ENCODE measurements at places on chromosomes 1 and 21.
A peak's percentile ranks its signal among the peaks of the same experiment; 100 is the strongest.

- no peak for DNase-seq
These were observed 17.5 kb upstream of the PRELP start for GRCh38 chr1:203458078-203458477.

GRCh38 chr1:200794506-200795065, 55.9 kb downstream of the CAMSAP2 start:
- DNase-seq = no peak

DNA sequence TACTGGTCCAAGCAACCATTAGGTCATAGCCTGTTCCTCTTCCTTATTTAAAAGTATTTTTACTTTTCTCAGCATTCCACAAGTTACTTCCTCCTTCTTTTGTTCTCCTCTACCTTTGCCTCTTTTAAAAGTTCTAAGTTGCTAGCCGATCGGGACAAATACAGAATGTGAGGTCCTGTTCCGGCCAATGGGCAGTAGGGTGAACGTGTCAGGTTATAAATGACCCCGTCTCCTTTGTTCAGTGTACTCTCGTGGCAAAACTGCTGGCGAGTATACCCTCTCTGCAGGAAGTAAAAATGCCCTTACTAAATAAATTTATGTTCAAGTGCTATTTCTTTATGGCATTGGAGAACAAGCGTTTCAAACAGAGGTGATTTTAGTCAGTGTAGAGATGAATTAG, 2.5 kb downstream of the ADCY10 start:
- DNase-seq = no peak

DNA sequence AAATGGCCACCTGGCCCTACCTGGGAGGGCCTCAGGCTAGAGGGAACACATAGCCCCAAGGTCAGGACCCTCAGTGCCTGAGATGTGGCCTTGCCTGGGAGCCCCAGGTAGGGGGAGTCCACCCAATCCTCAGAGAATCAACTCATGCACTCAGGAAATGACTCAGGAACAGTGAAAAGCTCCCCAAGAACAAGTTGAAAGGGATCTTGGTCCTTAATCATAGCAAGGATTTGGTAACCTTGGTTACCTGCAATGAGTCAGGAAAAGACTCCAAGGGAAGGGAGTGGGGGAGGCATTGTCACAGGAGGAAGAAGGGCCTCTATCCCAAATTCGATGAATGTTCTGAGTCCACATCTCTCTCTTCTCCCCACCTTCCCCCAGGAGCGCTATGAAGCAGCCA, 17.0 kb downstream of the MAP7D1 start:
- no peak for DNase-seq

GRCh38 chr1:234658138-234658537, 48.2 kb upstream of the IRF2BP2 start:
- no peak for DNase-seq

- no peak for DNase-seq
These were observed 18.1 kb downstream of the TSEN15 start for GRCh38 chr1:184069675-184070074.

DNA sequence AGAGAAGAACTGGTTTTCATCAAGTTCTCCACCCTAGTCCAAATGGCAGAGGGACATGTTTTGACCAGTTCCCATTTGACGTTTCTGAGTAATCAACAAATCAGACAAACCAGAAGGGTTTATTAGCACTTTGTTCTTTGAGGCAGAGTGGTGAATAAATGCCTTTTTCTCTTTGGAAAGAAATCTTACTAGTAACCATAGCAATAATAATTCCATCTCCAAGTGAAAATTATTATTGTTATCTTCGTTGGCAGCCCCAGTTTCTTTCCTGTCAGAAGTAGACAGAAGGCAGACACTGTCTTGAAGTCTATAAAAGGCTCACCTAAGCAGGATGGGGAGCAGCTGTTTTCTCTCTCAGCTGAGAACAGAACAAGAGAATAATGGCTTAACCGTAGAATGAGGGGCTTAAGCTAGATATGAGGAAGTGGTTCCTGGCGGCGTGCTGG, 391.6 kb downstream of the PBX1 start:
- DNase-seq = no peak

DNA sequence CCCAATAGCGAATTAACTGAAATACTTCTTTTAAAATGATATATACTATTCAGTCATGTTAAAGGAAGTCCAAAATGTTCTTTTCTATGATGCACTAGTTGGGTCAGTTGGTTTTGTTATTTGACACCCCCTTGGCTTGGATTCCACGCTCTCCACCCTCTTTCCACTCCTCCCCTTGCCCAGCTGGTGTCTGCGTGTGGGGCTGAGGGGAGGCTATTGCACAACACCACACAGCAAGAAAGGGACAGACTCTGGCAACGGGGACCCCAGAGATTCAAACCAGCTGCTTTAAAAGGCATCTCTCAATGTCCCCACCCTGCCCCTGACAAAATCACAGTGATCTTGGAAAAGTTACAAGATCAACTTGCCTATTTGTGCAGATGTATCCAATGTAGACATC, 394.3 kb downstream of the TGFB2 start:
- DNase-seq = no peak

DNA sequence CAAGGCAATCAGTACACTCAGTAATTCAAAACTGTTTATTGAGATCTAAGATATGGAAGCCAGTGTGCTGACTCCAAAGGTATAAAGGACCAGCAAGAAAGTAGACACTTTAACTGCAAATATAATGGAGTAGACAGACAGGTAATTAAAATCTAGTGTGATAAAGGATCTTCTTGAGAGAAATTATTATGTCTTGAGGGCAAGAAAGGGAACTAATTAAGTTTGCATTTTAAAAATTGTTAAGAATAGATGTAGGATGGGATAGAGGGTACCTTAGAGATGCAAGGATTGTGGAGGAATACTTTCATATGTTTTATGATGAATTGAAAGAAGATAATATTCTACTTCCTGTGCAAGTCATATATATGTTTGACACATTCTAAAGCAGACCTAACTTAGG, 825.3 kb downstream of the LTN1 start:
- DNase-seq = no peak

DNA sequence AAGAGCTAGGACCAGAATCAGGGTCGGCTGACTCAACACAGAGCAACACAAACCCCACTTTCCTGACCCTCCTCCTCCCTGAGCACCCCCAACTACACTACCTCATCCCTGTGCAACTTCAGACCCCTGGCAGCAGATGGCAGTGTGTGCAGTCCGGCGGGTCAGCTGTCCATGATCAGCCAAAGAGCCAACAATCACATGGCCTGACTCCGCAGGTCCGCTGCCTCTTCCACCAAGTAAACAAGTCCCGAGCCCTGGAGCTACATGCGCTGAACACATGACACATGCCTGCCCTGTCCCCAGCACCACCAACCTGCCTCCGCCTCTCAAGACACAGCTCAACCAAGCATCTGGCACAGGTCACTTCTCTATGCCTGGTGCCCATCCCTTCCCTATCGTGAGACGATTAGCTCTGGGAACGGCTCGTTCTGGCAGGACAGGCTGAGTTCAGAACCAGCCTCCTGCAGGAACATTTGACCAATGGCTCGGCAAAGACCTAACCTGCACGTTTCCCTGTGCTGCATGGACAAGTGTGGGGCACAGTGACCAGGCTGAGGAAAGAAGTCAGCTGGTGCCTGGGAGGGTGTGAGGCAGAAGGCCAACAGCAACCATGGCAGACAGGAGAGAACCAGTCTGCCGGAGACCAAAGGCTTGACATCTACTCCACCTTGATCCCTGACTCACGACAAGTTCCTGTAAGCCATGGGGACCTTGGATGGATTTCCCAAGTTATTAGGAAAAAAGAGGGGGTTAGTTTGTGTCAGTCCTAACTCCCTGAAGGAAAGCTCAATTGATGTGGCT, 60.3 kb downstream of the CD46 start:
- no peak for DNase-seq

- DNase-seq = peak; percentile 11
These were observed 263.6 kb downstream of the DUSP10 start for GRCh38 chr1:221478050-221478949.

GRCh38 chr1:18661404-18662285, 31.0 kb downstream of the PAX7 start:
- no peak for DNase-seq

DNA sequence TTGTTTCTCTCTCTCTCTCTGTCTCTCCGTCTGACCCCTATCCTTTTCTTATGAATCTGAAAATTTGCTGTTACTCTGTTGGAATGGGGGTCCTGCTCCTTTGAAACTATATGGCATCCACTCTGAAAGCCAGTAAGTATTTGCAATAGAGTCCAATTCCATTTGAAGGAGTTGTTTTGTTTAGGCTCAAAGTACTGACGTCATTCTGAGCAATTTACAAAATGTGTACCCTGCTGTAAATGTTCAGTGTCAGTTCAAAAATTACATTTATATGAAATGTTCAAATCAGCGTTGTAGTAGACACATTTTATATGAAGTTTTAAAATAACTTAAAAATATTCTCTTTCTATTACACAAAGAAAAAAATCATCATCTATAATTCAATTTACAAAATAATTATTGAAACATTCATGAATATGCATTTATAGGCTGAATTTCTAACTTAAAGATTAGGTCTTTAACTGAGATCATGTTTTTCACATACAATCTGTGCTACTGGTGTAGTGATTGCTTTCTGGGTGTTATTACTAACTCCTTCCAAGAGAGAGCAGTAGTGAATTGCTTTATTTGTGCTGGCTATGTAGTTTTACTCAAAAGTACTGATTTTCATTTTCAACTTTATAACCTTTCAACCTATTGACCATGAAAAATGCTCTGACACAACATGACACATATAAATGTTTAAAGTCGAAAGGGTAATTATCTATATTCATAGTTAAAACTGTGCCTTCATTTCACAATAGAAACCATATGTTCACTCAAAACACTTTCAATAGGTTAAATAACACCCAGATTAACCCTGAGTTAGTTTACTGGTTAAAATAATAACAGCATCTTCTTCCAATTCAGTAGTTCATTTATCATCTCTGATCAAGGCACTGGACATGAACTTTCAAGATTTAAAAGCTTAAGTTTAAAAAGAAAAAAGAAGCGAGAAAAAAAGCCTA, 253.1 kb upstream of the ADGRL4 start:
- DNase-seq = no peak

GRCh38 chr1:151534662-151535278, 5.3 kb upstream of the TUFT1 start:
- peak; percentile 56 for DNase-seq

- DNase-seq = no peak
These were observed 4.6 kb downstream of the LRRC8C start for GRCh38 chr1:89637496-89637895.

DNA sequence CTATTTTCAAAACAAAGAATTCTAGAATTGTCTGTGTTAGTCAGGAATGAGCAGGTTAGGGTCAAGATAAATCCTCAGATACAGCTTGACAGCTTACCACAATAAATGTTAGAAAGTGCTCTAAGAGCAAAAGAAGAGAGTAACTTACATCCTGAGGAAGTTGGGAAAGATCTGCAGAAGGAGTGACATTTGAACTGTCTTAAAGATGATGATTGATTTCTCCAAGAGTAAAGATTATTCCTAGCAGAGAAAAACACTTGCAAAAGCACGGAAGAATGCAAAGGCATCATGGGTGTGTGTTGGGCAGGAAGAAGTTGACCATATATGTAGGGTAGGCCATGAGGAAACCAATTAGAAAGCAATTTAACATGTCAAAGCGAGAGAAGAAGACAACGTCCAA, 175.4 kb downstream of the LRRC7 start:
- no peak for DNase-seq

DNA sequence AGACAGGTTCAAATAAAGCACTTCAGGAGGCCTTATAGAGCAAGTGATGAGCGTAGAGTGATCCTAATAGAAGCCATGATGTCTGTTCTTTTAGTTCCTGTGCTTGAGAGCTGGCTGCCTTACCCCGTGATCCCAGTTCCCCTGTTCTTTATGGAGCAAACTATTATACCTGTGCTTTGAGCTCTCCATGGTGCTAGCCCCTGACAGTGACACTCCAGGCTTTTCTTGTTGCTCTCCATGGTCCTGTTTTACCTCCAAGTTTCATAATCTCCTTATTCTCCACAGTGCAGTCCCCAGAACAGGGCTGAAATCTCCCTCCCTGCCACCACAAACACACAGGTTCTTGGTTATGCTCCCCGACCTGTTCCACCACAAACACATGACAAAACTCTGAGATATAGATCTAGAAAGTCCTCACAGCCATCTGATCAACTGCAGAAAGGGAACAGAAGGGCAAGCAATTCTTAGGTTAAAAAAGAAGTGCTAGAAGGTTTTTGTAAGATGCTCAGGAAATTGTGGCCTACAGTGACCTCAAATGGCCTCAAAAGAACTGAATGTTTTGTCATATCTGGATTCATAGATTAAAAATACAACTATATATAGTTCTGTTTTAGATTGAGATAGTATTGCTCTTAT, 6.0 kb downstream of the CADM3 start:
- DNase-seq = no peak

DNA sequence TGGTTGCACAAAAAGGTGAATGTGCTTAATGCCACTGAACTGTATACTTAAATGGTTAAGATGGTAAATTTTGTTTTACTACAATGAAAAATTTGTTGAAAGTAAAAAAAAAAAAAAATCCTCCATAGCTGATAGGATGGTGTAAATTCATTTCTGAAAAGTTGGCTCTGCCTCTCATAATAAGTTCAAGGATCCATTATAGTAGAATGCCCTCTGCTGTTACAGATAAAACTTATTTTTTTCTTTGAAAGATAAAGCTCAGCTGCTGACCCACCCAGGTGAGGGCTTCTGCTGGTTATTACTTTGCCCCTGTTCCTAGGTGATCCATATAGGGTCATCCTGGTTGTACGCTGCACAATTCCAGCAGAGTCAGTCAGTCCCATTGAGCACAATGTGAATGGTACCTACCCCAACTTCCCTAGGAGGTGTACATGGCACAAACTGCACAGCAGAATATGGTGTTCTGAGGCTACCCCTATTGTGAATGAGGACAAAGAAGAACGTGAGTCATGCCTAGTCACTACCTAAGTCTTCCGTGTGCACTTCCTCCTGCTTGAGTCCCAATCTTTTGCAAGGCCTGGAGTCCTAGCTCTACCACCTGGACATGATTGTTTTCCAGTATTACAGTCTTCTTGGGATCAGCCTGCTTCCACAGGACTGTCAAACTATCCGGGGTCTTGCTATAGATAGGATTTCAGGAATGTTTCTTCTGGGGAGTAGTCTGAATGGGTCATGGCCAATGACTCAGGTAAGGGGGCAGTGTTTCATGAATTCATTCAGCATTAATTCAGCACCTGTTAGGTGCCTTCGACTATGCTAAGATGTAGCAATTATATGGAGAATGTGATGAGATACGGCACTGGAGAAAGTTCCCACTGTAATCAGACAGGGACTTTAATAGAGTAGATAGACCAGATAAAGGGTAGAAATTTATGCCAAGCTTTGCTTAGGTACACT, 20.8 kb upstream of the CD5L start:
- DNase-seq = no peak
